ENCODE measurements at places on chromosomes 3 and 15.

DNA sequence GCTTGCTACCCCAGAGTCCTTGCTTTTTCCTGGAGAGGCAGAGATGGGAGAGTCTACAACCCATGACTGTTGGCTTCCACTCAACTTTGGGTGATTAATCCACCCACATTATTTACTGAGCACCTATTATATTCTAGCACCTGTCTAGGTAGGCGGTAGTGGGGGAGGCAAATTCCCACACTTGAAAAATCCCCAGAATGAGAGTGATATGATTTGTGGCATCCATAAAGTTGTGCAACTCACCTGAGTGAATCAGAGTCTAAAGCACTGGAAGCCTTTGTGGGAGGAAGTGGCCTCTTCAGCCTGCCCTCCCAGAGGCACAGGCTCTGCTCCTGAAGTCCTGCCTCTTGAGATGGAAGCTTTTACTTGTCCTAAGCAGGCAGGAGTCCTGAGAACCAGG, 40.4 kb upstream of the CTNNB1 start:
- DNase-seq, result peak; percentile 21

DNA sequence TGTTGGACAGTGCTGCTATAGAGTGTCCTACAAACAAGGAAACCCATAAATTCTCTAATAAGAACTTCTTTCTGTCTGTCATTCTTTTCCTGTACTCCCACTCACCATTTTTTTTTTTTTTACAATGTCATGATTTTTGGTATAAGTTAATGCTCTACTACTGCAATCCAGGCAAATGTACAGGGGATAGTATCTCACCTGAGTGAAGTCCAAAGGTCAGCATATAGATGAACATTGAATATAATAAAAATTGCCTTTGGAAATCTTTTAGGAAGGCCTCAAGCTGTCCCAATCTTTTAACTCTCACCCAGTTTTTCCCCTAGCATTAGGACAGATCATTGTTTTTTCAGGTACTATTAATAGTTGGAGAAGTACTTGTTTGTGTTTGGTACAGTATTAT, 21.3 kb upstream of the RAB11A start:
- DNase-seq, result no peak

DNA sequence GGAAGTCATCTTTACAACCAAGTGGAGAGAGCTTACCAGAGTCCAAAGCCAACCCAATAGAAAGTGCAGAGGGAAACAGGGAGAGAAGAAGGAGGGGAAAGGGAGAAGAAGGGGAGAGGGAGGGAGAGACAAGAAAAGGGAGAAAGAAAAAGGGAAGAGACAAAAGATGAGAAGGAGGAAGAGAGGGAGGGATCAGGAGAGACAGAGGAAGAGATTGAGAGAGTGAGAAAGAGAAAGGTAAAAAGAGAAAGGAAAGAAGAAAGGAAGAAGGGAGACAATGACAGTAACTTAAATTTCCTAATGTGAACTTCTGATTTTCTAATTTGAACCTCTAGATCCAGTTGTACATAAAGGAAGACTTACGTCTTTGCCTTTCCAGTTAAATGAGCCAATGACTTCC, 20.7 kb upstream of the WNT5A start:
- DNase-seq, result no peak

DNA sequence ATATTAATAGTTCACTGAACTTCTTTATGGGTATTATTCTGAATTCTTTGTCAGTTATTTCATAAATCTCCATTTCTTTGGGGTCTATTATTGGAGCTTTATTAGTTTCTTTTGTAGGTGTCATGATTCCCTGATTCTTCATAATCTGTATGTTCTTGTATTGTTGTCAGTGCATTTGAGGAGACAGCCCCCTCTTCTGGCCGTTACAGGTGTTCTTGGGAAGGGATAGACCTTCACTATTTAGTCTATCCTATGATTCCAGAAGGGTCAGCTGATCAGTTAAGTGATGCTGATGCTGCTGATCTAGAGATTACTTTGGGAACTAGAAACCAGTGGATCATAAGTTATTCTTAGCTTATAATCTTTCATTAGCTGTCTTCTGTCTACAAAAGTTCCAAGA, 34.9 kb downstream of the TMEM39A start:
- no peak for DNase-seq

DNA sequence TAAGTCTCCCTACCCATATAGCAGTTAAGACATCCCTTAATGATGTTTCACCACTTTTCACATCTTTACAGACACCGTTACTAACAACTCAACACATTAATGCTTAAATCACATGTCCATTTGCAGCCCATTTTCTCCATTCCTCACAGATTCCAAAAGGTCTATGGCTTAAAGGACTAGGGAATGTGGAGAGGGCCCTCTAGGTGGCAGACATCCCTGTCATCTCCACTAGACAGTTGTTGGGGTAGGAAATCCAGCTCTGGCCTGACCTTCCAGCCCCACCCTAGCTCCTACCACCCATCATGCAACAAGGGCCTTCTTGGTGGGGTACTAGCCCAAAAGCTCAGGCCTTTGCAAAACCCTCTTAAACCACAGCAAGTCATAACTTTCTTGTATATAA, 25.2 kb downstream of the CPEB1 start:
- DNase-seq, result peak; percentile 36

GRCh38 chr3:15495461-15496340, 25.8 kb downstream of the COLQ start:
- DNase-seq, result no peak

GRCh38 chr3:176590722-176591121, 606.6 kb downstream of the TBL1XR1 start:
- DNase-seq, result no peak

GRCh38 chr15:64187396-64188191, 24.8 kb upstream of the PPIB start:
- no peak for DNase-seq

DNA sequence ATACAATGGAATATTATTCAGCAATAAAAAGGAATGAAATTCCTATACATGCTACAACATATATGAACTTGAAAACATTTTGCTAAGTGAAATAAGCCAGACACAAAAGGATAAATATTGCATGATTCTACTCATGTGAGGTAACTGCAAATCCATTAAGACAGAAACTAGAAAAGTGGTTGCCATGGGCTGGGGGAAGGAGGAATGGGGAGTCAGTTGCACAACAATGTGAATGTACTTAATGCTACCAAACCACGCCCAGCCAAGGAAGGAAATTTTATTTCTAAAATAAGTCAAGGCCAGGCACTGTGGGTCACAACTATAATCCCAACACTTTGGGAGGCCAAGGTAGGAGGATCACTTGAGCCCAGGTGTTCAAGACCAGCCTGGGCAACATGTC, 9.8 kb upstream of the GMPPB start:
- DNase-seq, result no peak

GRCh38 chr3:143339451-143339850, 219.9 kb downstream of the CHST2 start:
- no peak for DNase-seq

DNA sequence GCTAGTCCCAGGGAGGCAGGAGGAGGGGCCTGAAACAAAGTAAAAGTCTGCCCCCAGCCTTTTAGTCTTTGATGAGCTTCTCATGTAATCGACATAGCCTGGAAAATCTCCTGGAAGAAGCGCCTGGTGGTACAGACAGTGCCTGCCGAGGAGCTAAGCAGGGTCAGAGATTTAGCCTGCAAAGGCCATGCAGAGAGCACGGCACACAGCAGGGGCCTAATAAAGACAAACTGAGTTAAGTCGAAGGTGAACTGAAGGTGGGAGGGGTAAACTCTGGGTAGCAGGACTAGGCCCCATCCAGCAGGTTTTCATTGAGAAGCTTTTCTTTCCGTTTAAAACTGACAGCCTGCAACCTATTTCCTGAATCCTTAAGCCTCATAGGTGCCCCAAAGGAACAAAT, 115.5 kb upstream of the ABHD17C start:
- DNase-seq, result no peak

GRCh38 chr15:63890617-63891016, 56.9 kb upstream of the HERC1 start:
- DNase-seq, result no peak

DNA sequence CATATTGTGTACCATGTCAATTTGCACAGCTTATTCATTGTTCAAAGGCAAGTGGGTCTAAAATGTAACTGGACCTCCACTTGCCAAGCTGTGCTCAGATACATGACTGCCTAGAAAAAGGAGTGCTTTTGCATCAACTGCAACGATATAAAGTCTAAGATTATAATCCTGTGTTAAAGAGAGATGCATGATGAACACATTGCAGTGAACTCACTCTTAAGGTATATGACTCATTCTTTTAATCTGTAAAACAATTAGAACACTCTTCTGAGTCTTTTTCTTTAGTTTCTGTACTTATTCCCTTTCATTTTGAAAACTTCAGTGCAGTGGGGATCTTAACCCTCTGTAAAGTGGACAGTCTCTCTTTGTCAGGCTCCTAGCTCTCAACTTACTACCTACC, 982.8 kb downstream of the ROBO1 start:
- no peak for DNase-seq

DNA sequence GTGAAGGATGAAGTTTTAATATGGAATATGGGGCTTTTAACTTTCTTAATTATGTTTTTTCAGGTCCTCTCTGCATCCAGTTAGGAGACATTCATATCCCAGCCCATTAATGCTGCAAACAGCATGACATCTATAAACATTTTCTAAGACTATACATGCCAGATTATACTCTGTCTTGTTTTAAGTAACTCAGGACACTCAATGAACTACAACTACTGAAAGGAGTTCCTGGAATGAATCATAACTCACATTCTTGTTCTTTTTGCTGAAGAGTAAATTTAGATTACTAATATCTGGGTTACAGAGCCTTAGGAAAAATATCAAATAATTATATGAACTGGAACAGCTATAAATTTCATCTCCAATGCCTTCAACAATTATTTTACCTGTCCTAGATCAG, 167.4 kb downstream of the STAG1 start:
- no peak for DNase-seq

GRCh38 chr15:27438403-27439375, 467.7 kb downstream of the GABRG3 start:
- DNase-seq, result no peak

- DNase-seq, result no peak
Observed at GRCh38 chr3:63043631-63044030, 168.4 kb upstream of the CADPS start.

- DNase-seq, result no peak
Observed at GRCh38 chr3:69033470-69033869, 18.7 kb downstream of the TMF1 start.

DNA sequence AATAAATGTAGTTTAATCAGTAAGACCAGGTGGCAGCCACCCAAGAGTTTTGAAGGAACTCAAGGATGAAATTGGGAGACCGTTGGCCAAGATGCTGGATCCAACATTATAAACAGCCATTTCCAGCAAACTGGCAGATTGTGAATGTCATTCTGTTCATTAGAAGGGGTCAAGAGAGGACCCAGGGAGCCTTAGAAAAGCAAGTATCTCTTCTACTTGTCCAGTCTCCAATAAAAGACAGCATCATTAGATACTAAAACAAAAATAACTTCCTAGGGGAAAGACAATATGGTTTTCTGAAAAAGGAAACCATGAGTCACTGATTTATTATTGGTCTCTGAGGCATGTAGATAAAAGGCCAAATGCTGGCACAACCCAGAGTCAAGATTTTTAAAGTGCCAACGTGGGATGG, 67.9 kb downstream of the GADL1 start:
- no peak for DNase-seq

DNA sequence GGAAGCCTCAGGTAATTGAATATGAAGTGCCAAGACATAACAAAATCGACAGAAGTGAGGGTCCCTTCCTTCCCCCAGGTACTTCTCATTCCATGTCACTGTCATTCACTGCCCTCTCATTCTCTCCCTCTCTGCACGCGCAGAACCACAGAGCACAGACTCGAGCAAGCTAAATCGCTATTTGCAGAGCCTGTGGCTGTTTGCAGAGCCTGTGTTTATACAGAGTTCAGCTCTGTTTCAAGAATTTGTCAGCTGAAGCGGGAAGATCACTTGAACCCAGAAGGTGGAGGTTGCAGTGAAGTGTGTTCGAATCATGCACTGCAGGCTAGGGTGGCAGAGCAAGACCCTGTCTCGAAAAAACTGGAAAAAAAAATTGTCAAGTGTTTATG, 2.5 kb downstream of the VILL start:
- no peak for DNase-seq

DNA sequence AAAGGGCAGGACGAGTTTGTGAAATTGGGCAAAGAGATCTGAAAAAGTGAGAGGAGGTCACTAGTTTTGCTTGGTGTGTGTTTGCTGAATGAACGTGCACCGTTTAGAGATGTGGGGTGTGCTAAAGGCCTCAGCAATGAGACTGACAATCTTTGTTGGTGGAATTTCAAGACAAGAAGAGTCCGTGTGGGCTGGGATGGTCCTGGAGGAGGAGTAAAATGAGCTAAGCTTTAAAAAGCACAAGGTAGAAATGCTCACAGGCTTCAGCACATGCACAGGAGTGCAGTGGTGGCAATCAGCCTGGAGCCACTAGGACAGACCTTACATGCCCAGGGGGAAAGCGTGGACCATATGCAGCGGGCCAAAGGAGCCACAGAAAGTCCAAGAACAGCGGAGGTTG, 1.5 kb upstream of the CPLX3 start:
- DNase-seq, result no peak

GRCh38 chr15:38788918-38789317, 224.3 kb upstream of the RASGRP1 start:
- no peak for DNase-seq

DNA sequence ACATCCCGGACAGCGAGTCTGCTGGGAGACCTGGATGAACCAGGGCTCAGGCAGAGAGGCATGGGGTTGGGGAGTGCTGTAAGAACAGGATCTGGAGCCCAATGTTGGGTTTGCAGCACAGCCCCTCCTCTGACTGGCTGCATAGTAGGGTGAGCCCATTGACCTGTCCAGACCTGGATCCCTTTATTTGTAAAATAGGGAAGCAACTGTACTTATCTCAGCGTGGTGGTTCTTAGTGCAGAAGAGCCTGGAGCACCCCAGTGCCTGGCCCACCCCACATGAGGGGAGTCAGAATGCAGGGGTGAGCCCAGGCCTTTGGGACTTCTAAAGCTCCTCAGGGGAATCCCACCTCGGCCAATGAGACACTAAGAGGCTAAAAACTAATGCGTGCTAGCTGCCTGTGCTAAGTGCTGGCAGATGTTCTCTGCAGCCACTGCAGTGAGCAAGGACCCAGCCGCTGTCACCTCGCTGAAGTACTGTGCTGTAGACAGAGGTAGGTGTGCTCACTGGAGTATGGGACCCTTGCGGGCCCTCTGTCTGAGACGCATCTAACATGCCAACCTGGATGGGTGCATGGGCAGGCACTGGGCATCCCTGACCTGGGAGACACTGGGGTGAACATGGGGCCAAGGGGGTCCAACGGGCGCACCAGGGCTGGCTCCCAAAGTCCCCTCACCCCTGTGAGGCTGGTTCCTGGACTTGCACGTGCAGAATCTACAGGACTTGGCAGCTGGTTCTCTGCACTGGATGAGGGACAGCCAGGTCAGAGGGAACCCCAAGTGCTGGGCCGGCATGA, 95.6 kb downstream of the ATP10A start:
- DNase-seq, result no peak

GRCh38 chr15:49135911-49136310, 19.5 kb downstream of the COPS2 start:
- DNase-seq, result no peak

- DNase-seq, result no peak
Observed at GRCh38 chr3:167772992-167773391, 37.5 kb downstream of the SERPINI1 start.

- DNase-seq, result no peak
Observed at GRCh38 chr15:87527875-87528274, 728.7 kb downstream of the NTRK3 start.

- DNase-seq, result no peak
Observed at GRCh38 chr15:56208185-56208584, 35.5 kb downstream of the RFX7 start.

- no peak for DNase-seq
Observed at GRCh38 chr3:70067860-70068521, 68.5 kb downstream of the SAMMSON start.

Measured in HuH-7 (cell line).